ENCODE measurements at places on chromosomes 13 and 19.

DNA sequence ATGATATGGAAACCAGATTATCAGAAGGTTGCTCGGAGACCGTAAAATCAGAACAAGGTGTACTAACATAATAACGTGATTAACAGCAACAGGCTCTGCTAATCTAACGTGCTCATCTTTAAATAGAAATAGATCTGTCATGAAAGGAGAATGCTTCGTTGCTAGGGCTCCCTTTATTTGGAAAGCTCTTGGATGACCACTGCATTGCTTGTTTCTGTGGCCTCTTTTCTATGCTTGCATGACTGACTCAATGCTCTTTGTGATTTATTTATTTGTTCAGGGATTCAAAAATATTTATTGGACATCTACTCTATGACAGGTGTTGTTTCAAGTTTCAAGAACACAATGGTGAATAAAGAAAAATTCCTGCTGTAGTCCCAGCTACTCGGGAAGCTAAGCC, 22.3 kb upstream of the ZDHHC20 start:
- no peak for DNase-seq

DNA sequence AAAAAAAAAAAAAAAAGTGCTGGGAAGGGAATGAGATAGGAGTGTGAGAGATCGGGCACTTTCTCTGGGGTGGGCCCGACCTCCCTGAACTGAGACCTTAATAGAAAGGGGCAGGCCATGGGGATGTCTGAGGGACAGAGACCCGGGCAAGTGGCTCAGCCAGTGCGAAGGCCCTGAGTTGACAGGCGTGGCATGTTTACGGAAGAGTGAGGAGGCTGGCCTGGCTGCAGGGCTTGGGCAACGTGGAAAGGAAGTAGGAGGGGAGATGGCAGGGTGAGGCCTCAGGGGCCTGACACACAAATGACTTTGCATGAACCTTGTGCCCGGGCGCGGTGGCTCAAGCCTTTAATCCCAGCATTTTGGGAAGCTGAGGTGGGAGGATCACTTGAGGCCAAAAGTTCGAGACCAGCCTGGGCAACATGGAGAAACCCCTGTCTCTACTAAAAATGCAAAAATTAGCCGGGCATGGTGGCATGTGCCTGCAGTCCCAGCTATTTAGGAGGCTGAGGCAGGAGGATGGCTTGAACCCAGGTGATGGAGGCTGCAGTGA, 13.9 kb downstream of the FCHO1 start:
- no peak for DNase-seq

DNA sequence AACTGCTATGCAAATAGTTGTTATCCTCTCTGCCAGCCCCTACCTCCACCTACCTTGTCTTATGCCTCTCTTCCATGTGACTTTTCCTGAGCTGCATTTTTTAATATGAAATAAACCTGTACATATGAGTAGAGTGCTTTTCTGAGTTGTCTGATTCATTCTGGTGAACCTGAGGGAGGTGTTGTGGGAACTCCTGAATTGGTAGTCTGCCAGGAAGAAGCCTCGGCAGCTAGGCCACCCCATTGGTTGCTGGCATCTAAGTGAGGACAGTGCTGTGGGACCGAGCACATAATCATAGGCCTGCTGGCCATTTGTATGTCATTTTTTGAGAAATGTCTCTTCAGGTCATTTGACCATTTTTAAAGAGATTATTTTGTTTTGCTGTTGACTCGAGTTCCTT, 1146.8 kb downstream of the UQCRFS1 start:
- no peak for DNase-seq

DNA sequence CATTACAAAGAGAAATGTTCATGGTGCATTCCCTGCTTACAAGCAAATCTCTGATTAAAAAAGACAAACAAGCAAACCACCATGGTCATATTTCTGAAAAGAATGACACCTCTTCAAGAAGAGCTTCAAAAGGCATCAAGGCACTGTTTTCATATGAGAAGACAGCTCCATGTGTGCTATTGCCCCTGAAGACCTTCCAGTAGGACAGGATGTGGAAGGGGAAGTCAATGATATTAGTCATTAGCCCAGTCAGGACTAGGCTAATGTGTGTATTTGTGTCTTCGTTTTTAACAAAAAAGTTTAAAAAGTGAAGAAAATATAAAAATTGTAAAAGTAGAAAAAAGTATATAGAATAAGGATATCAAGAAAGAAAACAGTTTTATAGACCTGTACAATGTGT, 534.7 kb upstream of the ARGLU1 start:
- no peak for DNase-seq

DNA sequence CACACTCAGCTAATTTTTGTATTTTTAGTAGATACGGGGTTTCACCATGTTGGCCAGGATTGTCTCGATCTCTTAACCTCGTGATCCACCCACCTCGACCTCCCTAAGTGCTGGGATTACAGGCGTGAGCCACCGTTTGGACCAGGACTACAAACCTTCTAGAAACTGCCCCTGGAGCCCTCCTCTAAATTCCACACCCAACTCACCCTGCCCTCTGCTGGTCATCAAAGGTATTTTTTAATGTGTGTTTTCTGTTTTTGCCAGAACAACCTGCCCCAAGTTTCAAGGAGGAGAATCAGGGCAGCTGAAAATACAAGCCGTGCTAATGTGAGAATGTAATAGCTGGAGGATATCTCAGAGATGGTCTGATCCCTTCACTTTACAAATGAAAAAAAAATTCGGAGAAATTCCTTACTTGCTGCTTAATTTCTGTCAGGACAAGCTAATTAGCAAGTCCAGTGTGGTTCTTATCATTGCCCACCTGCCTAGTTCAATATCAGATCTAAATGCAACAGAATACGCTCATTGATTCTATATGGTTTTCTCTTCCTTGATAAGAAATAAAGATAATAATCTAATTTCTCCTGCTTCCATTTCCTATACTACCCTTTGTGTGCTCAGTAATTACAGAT, 4.1 kb downstream of the ATP8A2 start:
- DNase-seq = peak; percentile 48

DNA sequence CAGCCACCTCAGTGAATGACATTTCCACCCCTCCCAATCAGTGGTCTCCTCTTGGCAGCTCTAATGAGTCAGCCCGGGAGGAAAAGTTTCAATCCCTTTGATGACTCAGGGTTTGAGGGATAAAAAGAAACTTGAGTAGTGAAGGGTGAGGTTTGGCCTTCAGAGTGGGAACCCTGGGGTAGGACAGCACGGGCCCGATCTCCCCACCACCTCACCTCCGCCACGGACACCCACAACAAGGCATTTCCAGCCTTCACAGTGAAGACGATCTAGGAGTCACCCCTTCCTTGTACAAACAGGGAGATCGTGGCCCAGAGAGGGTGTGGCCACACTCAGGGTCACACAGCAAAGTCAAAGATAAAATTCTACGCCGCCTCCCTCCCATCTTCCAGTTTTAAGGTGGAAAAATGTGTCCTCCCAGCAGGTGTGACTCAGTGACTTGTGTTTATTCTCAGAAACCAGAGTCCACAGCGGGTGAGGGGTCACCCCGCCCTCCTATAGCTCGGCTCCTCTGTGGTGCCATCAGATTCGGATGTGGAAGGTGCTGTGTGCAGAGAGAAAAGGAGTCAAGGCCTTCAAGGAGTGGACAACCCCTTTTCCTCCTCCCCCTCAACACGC, 12.3 kb downstream of the CIB3 start:
- peak; percentile 65 for DNase-seq

GRCh38 chr13:50572129-50572528, 271.4 kb downstream of the DLEU7 start:
- DNase-seq = no peak

DNA sequence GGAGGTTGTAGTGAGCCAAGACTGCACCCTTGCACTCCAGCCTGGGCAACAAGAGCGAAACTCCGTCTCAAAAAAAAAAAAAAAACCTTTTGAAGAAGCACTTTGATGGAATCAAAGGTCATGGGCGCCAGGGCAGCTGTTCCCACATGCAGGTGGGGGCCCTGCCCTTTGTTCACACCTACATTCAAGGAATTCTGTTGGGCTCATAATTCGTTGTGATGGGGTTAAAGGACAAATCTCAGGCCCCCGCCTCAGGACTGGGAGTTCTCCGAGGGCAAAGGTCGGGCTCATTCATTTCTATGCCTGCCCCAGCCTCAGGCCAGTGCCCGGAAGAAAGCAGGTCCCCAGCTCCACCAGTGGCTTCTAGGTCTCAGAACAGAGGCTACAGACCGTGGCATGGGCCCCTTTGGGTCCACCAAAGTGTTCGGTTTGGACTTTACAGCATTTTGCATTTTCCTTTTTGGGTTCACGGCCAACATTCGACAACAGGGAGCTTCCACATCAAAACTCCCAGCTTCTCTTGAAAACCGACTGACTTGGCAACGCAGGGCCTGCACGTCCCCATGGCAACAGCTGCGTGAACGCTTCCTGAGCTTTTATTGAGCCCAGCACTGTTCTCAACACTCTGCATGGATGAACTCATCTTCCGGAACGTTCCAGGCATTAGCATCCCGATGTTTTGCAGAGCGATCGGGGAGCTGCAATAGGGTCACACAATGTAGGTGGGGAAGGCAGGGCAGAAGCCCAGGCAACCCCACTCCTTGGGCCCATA, 10.1 kb upstream of the GTF2F1 start:
- DNase-seq = no peak

- no peak for DNase-seq
These were observed 134.4 kb downstream of the DNAJC15 start for GRCh38 chr13:43157796-43158195.

DNA sequence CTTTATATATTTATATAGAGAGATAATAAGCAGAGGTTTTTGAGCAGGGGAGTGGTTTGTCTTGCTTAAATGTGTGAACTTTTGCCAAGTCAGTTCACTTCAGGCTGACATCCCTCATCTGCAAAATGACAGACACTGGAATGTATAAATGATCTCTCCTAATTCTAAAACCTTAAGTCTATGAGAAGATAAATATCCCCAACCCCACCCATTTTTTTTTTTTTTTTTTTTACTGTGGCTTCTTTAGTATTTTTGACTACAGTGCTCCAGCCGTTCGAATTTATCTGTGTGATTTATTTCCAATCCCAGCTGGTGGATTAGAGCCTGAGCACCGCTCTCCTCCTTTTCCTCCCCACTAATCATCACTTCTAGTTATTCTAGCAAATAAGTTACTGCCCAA, 234.8 kb downstream of the DACH1 start:
- DNase-seq = no peak

GRCh38 chr19:518598-519231, 11.4 kb downstream of the TPGS1 start:
- DNase-seq = no peak

DNA sequence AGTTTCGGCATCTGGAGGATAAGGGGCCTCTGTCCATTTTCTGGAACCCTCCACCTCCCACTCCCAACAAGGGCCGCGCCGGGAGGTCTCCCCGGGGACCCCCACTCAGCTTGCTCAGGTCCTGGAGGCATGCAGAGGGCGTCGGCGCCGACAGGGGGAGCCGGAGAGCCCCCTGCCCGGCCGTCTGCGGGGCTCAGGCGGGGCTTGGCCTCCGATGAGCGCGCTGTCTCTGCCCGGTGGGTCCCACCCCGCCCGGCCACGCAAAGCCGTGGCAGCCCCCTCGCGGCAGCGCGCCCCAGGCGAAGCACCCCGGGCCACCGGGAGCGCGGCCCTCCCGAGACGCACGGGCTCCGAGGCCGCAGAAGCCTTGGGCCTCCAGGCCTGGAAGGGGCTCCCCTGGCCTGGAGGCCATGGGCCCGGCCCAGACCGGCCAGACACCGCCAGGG, 149.7 kb upstream of the ZNF536 start:
- no peak for DNase-seq
